HFFc6 (cell line): ENCODE measurements at places on chromosomes 12 and 14. TPM values are rescaled to one million over a fixed set of nuclear protein-coding genes. Genes with fewer than 3 reads are reported as not detected.

OASL gene
- 0.06 TPM in 1 of 3 replicates, not detected in the others for total RNA-seq

- H3K27me3 ChIP-seq = no peaks in the 10 kb centered on the region
- no peak overlapping the region for H3K4me3 ChIP-seq
- H3K27ac ChIP-seq = no peak overlapping the region
- no peaks in the 10 kb centered on the region for H3K36me3 ChIP-seq
Observed at GRCh38 chr12:56013482-56013881, 7.4 kb upstream of the IKZF4 start.

IKBIP gene
- total RNA-seq = 104 to 131 TPM (median 122 TPM) in 3 replicates

- H3K27ac ChIP-seq = no peak overlapping the region
- no peaks in the 10 kb centered on the region; the same call in 1 of the 2 replicates for H3K36me3 ChIP-seq
Observed at GRCh38 chr14:56944397-56944796, 134.1 kb upstream of the OTX2 start.
